Fibroblast of mammary gland (primary cell): ENCODE measurements at places on chromosomes 6 and 20.
A peak's percentile ranks its signal among the peaks of the same experiment; 100 is the strongest.

GRCh38 chr6:42511803-42512422 is 51.9 kb upstream of the UBR2 start:
- peak; percentile 82 for DNase-seq

DNA sequence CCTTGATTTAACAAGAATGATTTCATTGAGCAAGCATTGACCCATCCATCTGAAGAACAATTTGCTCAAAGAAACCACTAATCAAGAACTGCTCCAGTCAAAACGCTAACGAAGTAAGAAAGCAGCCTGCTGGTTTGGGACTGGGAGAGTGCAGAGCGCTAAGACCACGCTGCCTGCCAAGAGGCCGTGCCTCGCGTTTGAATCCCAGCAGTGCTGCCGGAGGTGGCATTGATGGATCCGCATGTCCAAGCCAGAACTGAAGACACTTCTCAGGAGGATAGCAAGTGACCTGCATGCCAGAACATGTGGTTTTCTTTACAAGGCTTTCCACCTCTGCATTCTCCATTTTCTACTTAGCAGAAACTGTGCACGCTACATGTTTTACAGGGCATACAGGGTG is 105.2 kb upstream of the FOXC1 start:
- no peak for DNase-seq

GRCh38 chr20:3164043-3164762 is 4.5 kb upstream of the FASTKD5 start:
- DNase-seq: no peak

DNA sequence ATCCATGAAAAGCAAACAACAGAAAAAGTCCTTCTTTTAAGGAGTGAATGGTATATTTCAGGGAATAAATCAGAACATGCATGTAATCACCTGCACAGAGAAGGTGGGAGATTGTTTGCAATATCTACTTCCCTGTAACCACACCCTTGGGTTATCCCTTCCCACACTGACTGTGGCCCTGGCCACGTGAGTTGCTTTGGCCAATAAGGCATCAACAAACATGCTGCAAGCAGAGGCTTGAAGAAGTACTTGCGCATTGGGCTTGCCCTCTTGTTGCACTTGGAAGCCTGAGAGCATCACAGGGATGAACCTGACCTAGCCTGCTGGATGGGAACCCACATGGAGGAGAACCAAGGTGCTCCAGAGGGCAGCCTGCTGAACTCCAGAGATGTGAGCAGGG is 208.5 kb downstream of the PTPRT start:
- no peak for DNase-seq
